Frontal cortex (tissue), 4 donors: ENCODE measurements at places on chromosomes 2 and 18. TPM values are rescaled to one million over a fixed set of nuclear protein-coding genes. Genes with fewer than 3 reads are reported as not detected.

DNA sequence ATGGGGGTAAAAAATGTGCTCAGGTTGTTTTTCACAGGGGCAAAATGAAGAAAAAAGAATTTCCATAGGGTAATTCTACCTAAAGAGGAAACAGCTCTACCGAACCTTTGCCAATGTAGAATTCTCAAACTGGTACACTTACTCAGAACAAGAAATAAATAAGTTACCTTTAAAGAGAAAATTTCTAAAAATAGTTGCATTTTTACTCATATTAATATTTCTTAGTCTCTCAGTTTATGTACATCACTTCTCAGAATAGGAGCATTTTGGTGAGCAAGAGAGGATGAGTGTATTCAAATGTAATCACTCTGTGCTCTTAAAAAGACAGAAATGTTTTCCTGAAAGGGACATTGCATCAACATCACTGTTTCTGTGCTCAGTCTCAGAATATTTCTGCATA, 574.7 kb upstream of the SLC8A1 start:
- no peak for DNase-seq

DNA sequence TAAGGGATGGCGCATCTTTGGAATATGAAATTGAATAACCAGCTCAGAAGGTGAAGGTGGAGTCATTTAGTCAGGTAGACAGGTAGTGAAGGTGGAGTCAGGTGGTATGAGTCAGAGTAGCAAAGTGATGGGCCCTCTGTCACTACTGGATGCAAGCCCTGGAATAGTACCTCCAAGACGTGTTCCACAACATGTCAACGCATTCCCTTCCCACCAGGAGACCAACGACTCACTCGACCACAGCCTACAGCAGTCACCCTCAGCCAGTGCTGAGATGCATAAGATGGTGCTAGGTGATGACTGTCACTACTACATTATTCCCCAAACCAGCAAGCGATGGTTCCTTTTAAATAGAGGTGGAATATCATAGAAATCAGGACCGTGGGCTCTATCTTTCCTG, 6.8 kb downstream of the CPLX4 start:
- no peak for DNase-seq

SMC6 gene
- total RNA-seq = 35.5 TPM

GRCh38 chr18:52933356-52933755, 593.4 kb downstream of the DCC start:
- DNase-seq = no peak

DNA sequence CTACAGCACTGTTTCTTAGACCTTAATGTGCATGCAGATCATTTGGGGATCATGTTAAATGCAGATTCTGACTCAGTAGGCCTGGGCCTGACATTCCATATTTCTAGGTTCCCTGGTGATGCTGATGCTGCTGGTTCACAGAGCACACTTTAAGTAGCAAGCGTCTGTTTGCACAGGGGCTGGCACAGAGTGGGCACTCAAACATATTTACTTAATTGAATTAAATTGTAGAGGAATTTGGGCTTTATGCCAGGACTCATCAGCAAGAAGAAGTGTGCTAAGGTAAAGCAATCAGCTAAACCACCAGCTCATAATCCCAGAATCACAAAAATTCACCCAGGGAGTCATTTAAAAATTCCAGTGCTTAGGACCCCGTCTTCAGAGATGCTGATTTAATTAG, 25.1 kb upstream of the INPP4A start:
- DNase-seq = no peak

DNA sequence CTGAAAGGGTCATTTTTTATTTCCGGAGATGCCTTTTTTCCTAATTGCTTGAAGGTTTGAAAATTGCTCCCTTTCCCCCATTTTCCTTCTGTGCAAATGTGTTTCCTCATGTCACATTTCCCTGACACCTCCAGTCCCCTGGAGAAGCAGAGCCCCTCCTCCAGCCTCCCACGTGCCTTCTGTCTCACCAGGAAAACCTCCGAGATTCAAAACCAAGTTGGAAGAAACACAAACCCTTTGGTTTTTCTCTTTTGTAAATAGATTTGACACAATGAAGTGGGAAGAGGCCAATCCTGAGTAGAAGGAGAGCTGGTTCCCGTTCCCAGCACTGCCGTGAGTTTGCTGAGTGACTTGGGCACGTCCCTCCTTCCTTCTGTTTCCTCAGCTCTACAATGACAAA, 125.4 kb upstream of the MYCN start:
- DNase-seq = no peak

DNA sequence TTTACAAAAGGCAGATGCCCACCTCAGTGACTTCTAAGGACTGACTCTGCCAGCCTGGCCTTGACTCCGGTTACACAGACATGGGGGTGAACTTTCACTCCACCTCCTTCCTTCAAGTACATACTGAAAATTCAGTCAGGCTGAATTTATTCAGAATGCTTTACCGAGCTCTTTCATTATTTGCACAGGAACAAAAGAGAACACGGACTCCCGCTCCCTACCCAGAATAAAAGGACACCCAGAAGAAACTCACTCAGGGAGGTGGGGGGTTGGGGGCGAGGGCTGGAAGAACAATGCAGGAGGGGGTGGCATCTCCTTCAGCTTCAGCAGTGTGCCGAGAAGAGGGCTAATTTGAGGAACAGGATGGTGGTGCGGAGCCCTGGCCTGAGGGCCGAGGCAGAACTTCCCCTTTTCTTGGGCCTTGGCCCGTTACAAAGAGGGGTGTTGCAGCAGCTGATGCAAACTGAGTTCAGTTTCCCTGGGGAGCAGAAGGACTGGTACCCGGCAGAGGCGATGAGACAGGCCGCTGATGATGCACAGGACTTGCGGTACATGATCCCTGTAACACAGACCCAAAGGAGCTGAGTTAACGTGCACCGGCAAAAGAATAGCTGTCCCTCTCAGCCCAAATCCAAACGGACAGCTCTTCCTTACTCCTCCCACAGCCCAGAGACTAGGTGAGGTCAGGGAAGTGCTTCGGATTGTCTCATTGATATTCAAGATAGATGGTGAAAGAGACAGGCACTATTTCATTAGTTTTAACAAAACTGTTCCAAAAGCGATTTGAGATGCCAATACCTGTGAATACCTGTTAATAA, 24.1 kb downstream of the LYPD1 start:
- no peak for DNase-seq

DNA sequence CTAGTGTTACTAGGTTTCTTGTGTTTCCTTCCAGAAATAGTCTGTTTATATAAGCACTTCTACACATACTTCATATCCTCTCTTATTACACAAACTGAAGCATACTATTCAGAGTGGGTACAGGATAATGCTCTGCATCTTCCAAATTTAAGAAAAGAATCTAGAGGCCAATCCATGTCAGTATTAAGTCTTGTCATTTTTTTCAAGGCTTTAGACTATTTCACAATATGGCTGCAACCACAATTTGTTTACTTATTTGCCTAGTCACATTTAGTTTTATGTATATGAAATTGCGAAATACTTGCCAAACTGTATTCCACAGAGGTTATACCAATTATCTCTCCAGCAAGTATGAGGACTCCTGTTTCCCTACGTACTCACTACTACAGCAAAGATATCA, 27.9 kb downstream of the IWS1 start:
- no peak for DNase-seq

FBLN7 gene
- 0.41 TPM for total RNA-seq

GRCh38 chr18:43893001-43893637, 615.8 kb upstream of the SYT4 start:
- no peak for DNase-seq

GRCh38 chr2:230941202-230942180, 16.4 kb upstream of the GPR55 start:
- DNase-seq = no peak
